ENCODE measurements at places on chromosomes 5 and 9.

GRCh38 chr5:80216096-80216495 is 39.8 kb downstream of the SERINC5 start:
- DNase-seq, result no peak

DNA sequence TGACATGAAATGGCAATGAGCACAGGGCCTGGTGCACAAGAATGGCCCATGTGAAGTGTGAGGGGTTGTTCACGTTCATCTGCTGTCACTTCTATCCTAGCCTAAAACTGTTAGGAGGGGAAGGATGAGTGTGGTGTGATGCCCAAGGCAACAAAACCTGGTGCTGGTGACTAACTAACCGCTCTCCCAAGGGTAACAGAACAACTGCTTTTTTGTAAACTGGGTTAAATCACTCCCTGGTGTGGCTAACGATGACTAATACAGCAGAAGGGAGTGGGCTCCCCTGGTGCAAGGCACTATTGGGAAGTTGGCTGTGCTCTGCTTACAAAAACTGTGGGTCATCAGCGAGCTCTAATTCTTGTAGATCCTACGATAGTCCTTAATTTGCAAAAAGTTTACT is 103.2 kb upstream of the VCAN start:
- DNase-seq, result no peak

GRCh38 chr9:133035669-133036068 is 4.9 kb downstream of the GTF3C5 start:
- no peak for DNase-seq

- no peak for DNase-seq
Observed at GRCh38 chr9:31103836-31104235, 1280.6 kb upstream of the ACO1 start.

DNA sequence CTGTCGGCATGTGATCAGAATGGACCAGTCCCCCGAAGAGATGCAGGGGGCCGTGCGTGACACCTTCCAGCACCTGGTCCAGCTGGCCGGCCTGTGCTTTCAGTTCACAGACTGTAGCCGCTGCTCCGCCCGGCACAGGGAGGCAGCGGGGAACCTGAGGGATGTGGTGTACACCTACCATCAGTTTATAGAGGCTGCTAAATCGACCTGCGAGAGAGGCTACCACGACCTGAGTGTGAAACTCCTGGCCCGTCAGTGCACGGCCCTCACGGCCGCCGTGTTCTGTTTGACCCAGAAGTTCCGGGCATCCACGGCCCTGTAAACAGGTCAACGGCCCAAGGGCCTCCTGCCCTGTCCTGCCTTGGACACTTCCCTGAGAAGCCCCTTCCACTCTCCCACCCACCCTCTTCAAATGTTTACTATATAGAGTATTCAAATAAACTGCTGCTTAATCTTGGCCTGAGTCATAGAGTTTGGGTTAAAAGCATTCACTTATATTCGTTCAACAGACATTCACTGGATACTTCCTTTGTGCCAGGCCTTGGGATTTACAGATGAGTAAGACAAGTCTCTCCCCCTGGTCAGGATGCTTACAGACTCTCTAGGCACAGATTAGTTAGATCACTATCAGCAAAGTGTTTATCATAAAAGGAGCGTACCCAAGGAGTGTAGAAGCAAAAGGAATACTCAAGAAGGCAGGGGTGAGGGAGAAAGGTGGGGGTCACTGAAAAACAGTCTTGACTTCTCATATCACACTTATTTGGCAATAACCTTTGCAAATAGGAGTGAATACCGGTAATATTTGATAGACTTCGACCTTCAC is 6.9 kb upstream of the TRMT10B start:
- no peak for DNase-seq

DNA sequence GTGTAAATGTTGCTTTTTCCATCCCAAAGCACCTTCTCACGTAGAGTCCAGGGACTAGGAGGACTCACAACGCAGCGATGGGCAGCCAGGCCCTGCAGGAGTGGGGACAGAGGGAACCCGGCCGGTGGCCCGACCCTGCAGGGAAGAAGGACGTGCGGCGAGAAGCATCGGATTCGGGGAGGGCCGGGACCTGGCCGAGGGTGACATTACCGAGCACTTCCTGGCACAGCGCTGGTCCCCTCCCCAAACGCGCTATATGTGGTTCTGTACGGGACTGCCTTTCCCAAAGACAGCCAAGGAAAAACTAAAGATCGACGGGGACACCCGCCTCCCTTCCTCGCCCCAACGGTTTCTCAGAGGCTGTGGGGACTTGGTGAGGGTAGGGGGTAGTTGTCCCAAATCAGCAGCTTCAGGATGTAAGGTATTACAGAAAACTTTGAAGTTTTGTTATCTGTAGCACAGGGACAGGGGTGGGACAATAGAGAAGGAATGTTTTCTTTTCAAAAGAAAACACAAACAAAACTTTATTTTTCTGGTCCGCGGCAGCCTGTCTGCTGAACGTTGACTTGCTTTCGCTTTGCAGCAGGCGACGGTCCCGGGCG is 887 bp upstream of the MAP3K1 start:
- no peak for DNase-seq

GRCh38 chr5:120297616-120298015 is 166.5 kb upstream of the PRR16 start:
- DNase-seq, result no peak
